ENCODE measurements at places on chromosomes 2 and 18.

DNA sequence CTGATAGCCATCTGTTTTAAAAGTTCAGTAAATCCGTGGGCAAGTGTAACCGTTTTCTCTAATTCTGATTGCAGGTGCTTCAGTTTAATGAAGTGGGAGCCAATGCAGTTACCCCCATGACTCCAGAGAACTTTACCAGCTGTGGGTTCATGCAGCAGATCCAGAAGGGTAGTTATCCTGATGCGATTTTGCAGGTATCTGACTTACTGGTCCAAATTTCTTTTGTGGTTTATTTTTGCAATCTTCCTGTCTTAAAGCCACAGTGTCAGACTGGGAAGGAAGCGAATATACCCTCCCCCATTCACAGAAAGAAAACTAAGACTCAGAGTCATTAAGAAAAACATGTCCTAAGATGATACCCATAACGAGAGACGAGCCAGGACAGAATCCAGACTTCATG, 7.7 kb downstream of the SERPINB2 start:
- no peak for DNase-seq

- no peak for DNase-seq
These were observed 101.9 kb downstream of the CDH20 start for GRCh38 chr18:61435064-61435652.

DNA sequence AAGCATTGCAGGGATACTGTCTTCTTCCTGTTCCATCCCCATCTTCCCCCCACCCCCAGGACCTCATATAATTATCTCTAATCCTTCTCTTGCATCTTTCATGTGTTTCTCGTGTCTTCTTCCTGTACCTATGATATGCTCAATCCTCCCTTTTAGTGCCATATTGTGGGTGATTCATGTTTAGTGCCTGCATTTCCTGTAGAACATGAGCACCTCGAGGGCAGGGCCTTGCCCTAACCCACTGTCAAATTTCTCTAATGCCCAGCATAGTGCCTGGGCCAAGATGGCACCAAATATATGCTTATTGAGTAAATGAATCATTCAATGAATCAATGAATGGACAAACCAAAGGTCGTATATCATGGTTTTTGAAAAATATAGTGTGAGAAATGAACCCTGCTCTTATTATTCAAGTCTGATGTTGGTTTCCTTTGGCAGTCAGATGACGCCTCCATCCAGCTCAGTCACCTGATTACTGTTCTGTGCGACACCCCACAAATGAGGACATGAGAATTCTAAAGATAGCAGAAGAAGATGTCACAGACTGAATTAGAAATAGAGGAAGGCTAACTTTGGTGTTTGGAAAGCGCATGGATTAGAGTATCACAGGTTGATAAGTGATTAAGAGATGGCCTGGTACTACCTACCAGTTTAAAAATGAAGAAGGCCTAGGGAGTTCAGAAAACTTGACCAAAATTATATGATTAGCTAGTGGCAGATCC, 278.4 kb downstream of the PRKCE start:
- DNase-seq: no peak

DNA sequence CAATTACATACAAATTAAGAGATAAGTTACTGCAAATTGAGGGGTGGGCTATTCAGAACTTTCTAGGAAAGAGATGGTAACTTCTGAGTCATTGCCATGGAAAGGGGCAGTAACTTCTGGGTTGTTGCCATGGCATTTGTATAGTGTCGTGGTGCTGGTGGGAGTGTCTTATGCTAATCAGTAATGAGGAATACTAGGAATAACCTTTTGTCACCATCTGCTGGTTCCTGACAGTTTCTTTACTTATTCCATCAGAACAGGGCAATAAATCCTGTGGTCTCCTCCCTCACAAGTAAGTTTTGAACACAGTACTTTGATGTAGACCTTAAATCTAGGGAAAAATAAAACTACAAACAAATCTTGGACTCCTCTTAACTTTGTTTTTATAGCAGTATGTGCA, 435.4 kb downstream of the BCL11A start:
- DNase-seq: no peak

GRCh38 chr2:39919511-39920306, 140.7 kb upstream of the THUMPD2 start:
- no peak for DNase-seq

GRCh38 chr2:128818704-128819491, 500.2 kb upstream of the HS6ST1 start:
- DNase-seq: no peak
